NCI-H2171 treated with DMSO at 0.1 percent for 48 hours (cell line): ENCODE measurements at places on chromosomes 1 and 21.

DNA sequence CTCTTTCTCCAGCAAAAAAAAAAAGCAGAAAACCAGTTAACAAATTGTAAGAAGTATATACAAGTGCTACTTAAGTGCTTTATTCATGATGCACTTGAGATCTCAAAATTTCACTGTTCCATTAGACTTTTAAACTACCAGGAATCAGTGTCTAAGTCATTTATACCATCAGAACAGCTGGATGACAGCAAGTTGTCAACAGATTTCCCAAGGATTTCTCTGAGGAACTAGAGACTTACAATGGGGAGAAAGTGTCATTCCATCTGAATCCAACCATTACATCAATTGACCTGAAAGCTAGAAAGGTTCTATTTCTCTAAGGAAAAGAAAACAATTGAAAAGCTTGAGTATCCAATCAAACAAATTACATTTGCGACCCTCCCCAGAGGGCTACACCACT is 43.8 kb downstream of the USH2A start:
- DNase-seq: no peak

DNA sequence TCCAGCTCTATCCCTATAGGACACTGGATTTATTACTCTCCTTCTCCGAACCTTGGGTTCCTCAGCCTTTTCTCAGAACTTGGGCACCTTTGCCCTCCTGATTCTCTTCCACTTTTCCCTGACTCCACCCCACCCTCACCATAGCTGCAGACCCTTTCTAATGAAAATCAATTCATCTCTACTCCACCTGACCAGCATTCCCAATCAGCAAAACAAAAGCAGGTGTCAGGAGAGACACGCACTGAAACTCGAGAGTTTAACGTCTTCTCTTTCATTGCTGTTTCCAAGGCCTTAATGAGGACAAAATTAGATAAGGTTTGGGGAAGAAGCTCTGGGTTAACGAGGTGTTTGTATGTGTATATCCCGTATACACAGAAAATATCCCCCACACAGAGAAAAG is 208.8 kb downstream of the PLPP3 start:
- peak; percentile 44 for DNase-seq

GRCh38 chr1:167455786-167456446 is 62.4 kb downstream of the CD247 start:
- peak; percentile 7 for DNase-seq

- DNase-seq: no peak
These were observed 59.5 kb downstream of the CD46 start for GRCh38 chr1:207811319-207811718.

GRCh38 chr1:31336687-31337467 is 36.0 kb downstream of the FABP3 start:
- peak; percentile 24 for DNase-seq
